Ureter (tissue), 1 donor: ENCODE measurements at places on chromosomes 2 and 18.

DNA sequence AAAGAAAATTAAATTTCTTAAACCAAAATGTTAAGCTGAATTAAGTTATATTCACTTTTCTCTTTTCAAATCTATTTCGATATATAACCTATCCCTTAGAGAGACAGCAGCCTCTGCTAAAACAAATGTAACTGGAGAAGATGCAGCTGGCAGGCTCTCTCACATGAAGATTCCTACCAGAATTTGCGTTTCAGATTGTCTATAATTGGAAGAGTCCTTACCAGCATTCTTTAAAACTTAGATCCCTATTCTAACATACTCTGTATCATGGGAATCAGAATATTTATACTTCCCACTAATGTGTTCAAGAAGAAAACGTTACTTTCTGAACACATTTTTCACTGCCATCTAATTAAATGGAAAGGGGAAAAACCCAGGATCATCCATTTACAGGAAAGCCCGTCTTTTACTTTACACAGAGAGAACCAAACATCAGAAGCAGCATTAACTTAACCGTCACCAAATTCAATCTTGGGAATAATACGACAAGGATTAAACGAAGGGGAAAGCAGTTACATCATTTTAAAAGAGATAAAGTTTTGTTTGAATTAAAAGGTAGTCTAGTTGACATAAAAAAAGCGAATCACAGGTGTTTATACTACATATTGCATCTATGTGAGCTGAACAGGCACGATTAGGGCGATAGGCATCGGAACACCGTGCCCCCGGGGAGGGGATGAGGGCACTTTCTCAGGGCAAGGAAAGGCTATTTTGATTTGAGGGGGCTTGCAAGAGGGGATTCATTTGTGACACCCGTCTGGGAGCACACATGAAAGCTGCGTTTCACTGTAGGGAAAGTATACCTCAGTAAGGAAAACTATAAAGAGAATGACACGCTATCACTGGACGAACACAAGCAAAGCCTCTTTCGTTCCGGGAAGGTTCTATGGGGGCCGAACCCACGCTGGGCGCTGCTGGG, 1.3 kb downstream of the PTPN2 start:
- no peak for DNase-seq

DNA sequence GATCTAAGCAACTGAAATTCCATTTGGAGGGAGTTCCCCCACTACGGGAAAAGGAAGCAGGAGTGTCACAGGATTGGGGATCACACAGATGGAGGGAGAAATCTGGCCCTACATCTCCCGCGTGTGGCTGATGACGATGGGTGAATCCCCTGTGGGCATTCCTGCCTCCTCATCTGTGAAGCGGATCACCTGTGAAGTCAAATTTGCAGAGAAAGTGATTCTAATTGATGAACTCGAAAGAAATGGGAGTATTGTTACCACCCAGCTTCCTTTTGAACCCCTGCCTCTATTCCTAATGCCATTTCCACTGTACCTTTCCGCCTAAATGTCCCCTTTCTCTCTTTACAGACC, 92.0 kb downstream of the CMPK2 start:
- DNase-seq = no peak

GRCh38 chr18:78589916-78590437, 389.6 kb upstream of the SALL3 start:
- DNase-seq = no peak

GRCh38 chr2:176484838-176485237, 215.6 kb downstream of the MTX2 start:
- DNase-seq = no peak

- DNase-seq = no peak
These were observed 65.7 kb upstream of the MTIF2 start for GRCh38 chr2:55334728-55335127.
